AG09309 (cell line): ENCODE measurements at places on chromosomes 3 and 15.

DNA sequence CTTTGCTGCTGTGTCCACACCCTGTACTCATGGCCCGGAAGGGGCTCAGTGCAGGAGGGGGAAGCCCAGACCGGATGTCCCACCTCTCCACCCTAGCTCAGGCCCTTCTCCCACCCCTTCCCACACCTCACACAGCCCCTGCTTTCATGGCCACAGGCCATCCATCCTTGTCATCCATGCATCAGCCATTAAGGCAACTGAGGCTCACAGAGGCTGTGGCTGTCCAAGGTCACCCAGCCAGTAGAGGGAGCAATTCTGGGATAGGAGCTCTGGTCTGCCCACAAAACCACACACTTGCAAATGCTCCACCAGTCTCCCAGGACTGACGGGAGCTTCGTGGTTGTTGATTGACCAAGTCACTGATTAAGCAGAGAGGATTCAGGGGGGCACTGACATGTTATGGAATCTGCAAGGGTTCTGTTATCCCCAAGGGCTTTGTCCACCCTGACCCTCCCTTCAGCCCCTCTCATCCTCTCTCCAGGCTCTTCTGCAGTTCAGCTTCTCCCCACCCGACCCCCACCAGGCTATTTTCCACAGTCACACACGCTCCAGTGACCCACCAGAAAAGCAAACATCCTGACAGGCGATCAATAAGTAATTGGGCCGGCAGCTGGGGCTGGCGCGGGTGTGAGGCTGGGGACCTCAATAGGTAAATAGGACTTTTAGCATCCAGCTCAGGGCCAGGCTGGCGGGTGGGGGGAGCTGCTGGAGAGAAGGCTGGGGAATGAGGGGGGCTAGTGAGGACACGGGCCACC is 15.1 kb downstream of the LINGO1 start:
- no peak for DNase-seq

DNA sequence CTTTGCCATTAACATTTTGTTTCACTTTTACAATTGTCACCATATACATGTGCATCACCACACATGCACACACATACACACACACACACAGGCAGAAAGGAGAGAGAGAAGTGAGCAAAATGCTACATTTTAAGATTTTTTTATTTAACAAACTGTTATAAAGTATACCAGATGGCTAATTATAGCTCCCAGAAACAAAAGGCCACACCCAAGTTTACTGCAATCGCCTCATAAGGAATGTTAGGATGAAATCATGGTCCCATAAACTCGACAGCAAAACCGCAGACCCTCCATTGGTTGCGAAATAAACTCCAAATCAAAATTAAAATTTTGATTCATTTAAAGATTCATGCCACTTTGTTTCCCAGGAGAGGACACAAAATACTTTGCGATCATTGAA is 16.1 kb upstream of the C15orf61 start:
- DNase-seq: peak; percentile 86

DNA sequence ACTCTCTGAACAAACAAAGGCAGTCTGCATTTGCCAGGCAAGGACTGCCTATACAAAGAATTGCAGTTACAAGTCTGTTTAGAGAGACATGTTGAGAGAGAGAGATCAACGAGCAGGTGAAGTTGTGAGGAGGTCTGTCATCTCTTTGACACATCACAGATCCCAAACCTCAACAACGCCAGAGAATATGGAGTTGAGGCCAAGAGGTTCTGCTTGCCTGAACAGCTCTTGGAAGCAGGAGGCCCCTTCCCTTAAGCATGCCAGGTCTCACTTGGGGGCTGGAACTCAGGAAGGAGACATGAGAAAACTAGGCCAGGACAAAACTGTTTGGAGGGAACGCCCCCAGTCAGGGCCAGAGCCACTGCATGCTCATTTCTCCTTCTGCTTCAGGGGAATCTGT is 22.3 kb upstream of the MUSTN1 start:
- no peak for DNase-seq

GRCh38 chr3:131795390-131796090 is 239.3 kb downstream of the CPNE4 start:
- DNase-seq: no peak

DNA sequence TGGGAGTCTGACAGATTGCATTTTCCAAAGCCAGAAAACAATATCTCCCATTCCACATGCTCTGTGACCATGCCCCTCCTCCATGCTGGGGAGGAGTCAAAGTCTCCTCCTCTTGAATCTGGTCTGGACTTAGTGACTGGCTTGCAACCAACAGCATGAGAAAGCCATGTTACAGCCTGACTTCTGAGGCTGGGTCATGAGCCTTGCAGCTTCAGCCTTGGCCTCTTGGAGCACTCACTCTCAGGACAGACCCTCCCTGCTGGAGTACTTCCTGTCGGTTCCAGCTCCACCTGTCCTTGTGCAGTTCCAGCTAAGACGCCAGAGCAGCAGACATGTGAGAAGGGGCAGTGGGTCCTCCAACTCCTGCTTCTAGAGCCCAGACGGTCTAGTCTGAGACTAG is 49.7 kb upstream of the RBSN start:
- DNase-seq: no peak

DNA sequence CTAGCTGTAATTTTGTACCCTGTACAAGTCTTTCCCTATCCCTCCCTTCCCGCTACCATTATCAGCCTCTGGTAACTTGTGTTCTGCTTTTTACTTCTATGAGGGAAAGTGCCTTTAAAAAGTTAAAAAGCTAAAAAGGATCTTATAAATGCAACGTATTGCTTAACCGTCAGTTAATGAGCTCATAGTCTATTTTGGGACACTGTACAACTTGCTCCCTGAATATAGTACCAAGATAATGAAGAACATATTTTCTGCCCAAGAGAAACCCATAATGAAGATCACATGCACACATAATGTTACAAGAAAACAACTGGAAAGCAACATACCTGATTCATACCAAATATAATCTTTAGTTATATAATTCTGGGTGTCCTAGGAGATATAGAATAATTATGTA is 22.6 kb downstream of the ZIC1 start:
- peak; percentile 59 for DNase-seq

DNA sequence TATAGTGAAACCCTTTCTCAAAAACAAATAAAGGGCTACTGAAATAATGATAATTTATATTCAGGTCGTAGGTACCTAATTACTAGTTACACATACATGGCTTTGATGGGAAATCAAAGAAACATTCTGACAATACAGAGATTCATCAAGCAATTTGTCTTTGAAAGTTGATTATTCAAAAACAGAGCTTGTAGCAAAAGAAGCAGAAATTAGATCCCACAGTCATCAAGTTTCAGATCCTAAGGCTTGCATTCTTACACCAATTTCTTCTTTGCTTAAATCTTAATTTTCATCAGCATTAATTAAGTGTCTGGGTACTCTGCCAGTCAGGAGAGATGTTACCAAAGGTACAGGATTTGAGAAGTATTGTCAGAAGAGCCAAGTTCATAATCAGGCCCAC is 1.5 kb upstream of the HEXA start:
- DNase-seq: no peak

DNA sequence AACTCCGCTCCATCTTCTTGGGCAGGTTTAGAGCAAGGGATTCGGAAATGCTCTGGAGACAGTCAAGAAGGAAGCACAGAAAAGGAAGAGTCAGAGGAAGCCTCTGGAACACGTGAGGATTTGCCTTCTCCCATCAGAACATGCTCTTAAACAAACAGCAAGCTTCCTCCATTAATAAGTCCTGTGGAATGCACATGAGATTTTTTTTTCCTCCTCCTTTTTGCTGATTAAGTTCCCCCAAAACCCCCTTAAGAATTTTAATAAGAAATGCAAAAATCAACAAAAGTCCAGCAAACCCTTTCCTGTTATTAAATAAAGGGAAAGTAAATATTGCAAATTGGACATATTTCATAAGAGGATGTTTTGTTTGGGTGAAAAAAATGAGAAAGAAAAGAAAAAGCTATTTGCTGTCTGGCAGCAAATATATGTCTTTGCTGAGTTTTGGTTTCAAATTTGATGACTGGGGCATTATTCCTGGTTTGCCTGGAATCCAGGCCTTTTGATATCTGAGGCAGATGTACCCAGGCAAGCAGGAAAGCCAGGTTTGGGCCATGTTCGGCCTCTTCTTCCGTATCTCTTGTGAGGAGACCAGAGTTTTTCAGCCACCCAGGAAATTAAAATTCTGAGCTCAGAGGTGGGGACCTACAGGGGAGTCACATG is 7.9 kb upstream of the TSEN2 start:
- DNase-seq: no peak

DNA sequence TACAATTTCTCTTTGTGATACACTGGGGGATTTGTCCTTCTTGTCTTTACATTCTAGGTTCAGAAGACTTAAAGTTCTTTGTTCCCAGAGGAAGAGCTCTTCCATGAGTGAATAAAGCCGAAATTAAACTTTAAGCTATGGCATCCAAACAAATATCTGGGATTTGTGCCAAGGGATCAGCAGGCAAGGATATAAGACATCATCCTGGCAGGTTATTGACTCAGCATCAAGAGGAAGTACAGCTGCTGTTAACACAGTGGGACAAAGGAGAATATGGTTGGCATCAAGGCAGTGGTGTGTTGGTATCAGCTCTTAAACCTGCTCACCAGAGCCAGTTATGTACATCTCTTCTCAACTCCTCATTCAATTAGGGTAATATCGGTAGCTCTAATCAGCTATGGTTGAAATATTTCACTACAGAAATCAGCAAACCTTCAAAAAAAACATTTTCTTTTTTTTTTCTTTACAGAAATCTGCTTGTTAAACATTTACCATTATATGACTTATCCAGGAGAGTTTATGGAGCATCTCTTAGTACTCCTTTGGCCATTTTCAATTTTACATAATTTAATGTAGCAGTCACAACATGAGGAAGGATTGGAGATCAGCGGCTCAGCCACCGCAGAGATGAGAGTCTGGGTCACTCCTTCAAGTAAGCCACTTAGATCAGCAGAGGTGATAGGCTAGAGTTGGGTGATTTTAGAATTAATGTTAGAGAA is 1198.6 kb upstream of the EPHA6 start:
- no peak for DNase-seq

DNA sequence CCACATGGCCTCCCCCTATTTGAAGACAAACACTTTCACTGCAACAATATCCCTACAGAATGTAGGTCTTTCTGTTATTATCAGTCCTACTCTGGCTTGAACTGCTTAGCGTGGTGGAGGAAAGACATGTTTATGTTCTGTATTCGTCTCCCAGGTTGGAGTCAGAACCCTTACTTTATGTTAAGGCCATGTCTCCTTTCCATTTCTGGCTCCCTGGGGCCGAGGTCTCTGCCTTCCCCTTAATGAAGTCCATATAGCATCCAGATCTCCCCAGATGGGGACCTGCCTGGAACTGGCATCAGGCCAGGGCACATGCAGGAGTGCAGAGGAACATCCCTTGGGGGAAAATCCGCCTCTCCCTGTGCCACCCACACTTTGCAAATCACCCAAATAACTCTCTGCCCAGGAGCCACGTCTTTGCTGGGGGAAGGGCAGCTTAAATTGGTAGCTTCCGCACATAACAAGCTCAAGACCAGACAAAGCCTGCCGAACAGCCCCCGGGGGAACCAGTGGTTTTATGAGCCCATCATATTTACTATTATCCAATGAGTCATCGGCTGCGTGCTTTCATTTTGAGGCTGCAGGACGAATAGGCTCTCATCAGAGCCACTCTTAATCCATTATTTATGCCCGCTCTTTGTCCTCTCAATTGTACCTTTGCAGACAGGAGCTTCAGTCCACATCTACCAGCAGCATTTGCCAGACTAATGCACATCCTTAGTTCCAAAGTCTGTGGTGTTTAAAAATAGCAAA is 237.0 kb downstream of the UACA start:
- peak; percentile 63 for DNase-seq

DNA sequence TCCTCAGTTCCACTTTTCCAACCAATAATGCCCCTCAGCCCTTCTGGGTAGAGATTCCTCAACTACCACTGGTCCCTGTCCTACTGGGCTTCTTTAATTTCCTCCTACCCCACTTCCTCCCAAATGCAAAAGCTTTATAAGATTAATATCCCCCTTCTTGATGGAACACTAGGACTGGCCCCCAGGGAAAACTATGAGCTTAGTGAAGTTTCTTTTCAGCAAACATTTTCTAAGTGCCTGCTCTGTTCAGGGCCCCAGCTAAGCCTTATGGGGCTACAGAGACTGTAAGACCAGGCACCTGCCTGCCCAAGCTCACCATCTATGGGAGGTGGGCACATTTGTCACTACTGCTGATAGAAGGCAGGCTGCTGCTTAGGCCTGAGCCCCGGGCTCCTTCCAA is 79.4 kb downstream of the RPLP1 start:
- no peak for DNase-seq

DNA sequence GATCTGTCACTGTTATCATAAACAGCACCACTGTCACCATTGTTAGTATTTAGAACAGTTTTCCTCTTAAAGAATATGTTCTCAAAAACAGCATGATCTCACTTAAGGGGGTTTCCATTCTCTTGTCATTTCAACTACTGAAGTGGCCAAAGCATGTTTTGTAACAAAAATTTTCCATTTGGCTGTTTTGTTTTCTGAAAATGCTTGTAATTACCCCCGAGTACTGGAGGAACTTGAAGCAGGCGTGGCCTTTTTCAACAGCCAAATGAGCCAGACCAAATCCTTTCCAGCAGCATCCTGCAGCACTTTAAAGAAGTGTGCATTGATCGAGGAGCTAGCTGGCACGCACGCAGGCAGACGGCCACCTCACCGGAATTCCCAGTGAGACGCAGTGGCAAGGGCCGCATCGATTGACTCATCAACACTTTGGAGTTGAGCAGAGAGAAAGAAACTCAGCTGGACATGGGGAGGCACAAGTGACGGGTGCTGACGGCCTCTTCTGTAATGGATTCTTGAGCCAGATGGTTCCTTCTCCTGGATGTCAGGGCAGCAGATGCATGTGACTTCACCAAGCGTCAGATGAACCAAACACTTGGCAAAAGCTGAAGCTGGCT is 234.3 kb upstream of the IGF1R start:
- no peak for DNase-seq

DNA sequence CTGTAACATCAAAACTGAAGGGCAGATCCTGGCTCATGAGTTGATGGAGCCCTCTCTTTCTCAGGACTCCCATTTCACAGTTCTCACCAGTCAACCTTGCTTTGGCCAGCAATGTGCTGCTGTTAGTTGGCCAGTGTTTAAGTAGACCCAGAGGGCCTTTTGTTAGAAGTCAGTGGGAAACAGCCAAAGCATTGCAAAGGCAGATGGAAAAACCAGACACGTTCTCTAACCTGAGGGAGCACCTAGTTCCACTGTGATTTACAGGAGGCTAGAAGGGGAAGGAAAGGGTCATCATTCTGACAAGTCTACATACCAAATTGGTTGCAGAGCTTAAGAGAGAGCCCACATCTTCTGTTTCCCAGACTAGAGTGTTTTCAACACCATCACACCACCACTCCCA is 196.4 kb downstream of the OPA1 start:
- DNase-seq: no peak

GRCh38 chr3:30752970-30753369 is 141.5 kb downstream of the GADL1 start:
- peak; percentile 60 for DNase-seq

GRCh38 chr15:68199340-68199739 is 5.8 kb downstream of the CALML4 start:
- no peak for DNase-seq

GRCh38 chr15:86751116-86751515 is 671.4 kb downstream of the AGBL1 start:
- no peak for DNase-seq
